ENCODE measurements at places on chromosomes 16 and 17.

DNA sequence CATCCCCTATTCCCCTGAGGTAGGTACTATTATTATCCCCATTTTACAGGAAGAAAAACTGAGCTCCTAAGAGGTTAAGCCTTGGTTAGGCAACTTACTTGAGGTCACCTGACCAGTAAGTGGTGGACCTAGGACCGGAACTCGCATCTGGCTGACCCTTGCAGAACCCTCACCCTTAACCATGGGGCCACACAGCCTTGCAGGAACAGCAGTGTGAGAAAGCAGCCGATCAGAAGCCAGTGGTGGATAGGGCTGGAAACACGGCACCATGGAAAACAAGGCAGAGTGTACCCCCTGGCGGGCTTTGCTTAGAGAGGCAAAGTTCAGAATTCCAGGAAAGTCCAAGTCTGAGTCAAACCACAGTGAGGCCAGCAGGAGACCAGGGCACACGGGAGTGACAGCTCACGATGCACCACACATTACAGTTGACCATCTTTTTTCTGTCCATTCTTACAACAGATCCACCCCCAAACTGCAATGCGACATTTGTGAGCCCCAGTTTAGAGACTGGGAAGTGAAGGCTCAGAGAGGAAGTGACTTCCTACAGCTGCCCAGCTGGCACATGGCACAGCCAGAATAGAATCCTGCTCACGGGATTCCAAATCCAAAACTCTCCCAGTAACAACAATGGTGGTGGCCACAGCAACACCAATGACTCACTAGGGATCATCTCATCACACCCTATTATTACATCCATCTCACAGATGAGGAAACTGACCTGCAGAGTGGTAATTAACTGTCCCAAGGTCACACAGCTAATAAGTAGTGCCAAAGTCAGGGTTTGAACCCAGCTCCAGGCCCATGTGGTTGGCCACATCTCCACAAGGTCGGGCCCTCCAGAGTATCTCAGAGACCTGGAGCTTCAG is 20.3 kb downstream of the KIFC3 start:
- DNase-seq = no peak

GRCh38 chr16:85354686-85355514 is 242.6 kb upstream of the CIBAR2 start:
- DNase-seq = peak; percentile 52

DNA sequence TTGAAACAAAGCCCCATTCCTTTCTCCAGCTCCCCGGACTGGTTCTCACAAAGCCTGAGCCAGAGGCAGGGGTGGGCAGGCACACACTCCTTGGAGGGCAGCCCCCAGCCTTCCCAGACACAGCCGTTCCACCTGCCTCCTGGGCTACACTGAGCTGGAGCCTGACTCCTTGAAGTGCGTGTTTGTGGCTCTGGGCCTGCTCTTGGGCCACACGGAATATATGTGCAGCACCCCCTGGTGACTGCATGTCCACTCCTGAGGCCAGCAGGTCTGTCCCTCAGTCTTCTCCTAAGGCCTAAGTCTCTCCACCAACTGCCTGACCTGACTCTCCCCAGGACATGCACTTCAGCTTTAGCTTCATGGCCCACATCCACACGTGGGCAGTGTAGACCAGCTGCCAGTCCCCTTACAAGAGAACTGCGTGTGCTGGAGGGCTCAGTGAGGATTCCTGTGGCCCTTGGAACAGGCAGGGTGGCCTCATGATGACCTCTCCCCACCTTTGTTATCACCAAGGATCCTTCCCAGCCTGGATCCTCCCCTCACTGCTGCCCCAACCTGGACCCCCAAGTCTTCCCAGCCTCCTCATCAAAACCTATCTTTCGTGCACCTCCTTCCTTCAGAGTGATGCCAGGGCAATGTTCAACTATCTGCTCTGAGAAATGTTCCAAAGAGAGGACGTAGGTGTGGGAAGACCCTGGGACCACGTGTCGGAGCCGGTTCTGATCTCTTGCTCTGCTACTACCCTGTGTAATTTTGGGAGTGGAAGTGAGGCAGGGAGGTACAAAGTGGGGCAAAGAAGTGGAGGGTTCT is 12.4 kb upstream of the SLC6A2 start:
- DNase-seq = peak; percentile 4

DNA sequence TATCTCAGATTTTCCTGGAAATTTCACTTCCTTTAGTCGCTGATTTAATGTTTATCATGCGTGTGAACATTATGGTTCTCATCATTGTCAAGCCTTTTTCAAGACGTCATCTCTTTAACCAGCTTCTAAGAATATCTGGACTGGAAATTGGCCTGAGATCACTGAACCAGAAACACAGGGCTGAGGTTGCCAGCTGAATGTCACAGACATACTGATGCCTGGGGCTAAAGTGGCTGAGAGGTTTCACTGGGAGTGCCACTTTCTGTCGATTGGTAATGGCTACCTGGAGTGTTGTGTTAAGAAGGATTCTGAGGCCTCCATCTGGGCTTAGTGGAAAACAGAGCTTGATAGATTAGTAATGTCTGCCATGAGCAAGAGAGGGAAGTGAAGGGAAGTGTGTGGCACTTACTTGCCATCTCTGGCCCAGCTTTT is 54.2 kb downstream of the CRISPLD2 start:
- DNase-seq = no peak

DNA sequence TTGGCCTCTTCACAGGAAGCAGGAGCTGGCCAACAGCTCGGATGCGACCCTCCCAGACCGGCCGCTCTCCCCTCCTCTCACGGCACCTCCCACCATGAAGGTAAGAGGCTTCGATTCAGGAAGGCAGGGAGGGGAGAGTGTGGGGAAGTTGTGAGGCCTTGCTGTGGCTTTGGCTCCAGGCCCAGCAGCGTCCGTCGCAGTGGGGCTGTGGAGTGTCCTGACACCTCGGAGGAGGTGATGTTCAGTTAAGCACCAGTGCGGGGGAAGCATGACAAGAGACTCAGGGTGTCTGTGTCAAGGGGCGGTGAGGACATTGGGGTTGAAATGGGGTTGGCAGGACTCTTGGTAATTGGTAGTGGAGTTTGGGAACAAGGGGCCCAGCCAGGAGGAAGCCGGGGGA is 109.0 kb downstream of the RAP1GAP2 start:
- no peak for DNase-seq

DNA sequence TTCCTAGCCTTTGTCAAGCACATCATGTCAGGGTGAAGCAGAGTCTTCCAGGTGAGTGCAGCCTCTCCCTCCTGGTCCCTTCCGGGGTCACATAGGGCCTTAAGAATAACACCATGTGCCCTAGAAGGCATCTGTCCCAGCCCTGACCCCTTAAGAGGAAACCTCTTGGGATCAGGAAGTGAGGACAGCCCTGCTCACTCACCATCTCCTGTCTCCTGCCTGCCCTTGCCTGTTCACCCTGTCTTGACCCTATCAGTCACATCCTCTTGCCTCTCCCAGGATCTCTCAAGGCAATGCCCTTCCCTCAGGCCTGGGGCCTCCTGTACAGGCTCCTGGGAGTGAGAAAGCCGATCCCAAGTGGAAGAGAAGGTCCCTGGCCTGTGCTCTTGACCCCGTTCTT is 13.9 kb downstream of the MYL4 start:
- no peak for DNase-seq

DNA sequence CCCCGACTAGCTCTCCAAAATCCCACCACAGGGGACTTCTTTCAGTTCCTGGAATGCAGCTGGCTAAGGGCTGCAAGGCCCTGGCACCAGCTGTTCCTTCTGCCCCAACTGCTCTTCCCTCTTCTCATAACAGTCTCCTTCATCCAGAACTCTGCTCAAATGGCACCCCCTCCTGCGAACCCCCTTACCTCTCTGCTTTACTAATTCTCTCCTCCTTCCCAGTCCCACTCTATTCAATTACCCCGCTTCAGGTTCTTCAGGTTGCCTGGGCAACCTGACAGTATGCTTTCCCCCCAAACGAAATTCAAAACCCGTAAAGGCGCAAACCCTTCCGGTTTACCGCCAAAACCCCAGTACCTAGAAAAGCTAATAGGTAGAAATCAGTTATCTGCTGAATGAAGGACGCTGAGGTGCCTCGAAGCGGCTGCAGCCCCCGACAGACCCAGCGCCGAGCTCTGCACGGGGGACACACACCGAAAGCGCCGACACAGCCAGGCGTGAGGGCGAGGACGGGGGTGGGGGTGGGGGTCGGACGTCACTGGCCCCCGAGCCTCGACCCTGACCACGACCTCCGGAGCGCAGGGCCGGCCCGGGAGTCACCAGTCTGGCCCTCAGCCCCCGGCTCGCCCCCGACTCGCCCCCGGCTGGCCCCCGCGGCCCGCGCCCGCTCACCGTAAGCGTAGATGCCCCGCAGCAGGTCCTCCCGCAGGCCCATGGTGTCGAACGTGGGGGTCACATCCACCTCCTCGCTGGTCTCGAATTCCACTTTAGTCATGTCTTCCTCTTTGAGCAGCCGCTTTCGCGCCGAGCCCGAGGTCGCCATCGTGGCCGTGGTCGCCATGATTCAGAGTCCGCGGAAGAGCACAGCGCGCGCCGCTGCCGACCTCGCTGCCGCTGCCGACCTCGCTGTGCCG is 550 bp downstream of the EIF4A3 start:
- DNase-seq = peak; percentile 60

DNA sequence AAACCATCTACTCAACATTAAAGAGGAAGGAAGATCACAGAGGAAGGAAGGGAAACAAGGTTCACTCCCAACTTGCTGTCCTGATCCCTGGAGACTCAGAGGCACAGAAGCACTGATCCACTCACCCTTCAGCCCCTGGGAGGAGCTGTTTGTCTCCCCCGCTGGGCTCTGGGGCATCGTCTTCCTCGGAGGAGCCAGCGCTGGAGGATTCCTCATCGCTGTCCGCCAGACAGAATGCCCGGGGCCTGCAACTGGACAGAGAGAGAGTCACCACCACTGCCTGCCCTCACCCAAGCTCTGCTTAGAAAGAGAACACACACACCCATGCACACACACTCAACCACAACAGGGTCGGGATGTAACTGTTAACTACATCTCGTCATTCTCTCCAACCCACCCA is 24.8 kb upstream of the ERN1 start:
- DNase-seq = no peak

DNA sequence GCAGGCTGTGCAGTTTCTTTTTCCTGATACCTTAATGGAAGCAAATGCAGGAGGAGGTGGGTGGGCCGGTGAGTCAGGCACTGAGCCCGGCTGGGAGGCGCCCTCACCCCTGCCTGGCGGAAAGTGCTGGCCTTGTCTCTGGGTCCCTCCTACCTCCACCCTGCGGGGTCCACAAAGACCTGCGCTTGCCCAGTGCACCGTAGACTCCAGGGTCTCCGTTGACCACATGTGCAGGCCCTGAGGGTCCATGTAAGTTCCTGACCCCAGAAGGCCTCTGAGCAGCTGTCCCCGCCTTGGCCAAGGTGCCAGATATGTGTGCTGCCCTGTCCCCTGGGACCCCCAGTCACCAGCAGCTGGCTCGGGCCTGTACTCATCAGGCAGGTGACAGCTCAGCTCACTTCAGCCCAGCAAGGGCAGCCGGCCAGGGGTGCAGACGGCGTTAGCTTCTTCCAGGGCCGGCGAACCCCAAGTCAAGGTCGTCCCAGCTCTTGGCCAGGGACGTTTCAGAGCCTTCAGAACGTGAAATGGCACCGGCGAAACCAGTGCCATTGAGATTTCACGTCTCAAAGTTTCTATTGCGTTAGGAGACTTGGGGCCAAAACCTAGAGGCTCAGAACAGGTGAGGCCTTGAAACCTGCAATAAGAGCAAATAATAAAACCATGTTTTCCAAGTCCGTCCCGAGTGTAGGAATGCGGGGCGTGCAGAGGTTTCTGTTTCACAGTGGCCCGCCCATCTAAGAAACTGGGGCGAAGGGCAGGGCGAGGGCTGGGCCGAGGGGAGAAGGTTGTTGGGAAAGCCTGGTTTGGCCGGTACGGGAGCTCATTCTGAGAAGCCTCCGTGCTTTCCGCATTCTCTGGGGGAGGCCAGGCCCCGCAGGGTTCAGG is 12.1 kb downstream of the METRNL start:
- no peak for DNase-seq

- no peak for DNase-seq
Observed at GRCh38 chr16:261031-261691, 14.6 kb downstream of the RGS11 start.

DNA sequence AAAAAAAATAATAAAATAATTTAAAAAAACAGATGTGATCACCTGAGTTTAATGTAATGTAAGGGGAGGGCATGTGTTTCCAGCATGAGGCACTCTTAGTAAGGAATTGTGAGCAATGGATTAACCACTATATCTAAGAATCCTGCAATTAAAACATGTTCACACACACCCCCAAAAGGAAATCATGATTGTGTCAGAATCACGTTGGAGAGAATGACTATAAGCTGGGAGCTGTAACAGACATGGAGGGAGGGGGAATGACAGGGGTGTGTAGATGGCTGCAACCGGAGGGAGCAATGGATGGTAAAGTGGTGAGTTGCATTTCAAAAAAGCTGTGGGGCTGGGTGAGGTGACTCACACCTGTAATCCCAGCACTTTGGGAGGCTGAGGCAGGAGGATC is 13.6 kb upstream of the CCL22 start:
- DNase-seq = no peak

DNA sequence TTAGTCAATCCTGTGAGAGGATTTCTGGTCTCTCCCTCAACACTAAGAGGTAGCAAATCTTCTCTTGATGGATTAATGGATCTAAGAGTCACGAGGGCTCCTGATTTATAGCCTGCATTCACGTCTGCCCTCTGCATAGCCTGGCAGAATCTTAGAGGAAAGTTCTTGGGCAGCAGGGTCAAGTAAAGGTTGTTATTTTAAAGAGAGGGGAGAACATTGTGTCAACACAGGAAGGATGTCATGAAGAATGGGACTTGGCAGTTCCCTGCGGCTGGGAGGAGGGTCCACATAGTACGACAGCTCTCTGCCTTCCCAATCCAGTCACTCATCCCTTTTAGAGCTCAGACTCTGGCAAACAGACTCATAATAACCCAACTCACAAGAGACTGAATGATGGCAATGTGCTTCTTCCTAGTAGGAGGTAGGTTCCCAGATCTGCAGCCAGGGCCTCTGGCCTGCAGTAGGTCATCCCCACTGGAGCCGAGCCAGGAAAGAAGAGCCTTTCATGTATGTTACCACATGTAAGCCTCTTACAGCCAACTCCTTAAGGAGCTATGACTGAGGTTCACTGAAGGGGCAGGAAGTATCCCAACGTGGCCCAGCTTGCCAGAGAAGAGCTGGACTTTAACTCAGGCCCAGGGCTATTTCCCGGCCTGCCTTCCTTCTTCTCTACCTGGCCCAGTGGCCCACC is 25.4 kb upstream of the RPTOR start:
- no peak for DNase-seq

DNA sequence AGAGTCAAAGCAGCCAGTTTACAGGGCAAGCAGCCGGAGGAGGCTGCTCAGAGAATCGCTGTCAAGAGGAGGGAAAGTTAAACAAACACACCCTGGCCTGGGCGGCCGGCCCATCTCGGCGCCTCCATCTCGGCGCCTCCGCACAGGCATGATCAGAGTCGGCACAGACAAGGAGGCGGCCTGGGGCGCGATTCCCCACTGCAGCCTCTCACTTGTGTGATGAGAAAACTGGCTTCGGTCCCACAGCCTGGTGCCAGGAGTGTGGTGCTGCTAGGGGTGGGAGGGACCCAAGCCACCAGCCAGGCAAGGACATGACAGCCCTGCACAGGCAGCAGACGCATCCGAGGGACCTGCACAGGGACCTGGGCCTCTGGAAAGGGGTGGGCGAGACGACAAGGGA is 17.7 kb downstream of the SLC38A10 start:
- DNase-seq = no peak
